ENCODE measurements at places on chromosomes 3 and 15.

DNA sequence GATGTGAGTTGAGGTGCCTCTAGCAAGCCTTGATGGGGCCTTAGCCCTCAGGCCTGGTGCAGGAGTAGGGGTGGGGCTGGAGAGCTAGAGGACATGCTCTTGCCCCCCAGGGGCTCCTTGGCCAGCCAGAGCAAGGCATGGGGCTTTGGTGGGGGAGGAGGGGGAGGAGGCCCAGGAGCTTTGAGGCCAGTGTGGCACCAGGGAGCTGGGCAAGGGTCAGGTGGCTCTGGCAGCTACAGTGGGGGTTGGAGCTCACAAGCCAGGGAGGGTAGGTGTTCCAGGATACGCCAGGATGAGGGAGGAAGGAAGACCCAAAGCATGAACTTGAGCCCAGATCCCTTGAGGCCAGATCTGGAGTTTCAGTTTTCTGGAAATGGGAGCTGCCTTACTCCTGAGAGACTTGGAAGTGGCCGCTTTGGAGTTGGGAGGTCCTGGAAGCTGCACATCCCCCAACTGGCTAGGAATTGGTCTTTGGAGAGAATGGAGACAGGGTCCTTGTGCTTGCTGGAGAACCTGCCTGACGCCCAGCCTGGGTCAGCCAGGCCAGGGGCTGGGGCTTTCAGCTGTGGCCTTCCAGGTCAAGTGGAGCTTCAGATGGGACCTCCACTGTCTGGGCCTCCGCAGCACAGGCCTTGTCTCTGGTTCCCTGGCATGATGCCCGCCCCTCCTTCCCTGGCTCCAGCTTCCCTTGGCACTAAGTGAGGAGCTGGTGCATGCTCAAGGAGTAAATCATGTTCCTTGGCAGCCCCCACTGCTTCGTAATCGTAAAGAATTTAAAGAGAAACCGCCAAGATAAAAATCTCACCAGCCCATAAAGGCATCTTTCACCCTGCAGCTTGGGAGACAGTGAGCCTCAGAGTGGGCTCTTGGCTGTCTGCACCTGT, 8.7 kb downstream of the SEMA3F start:
- H3K4me3 ChIP-seq, result no peak overlapping the region
- H3K36me3 ChIP-seq, result peaks cover 9% of the 10 kb centered on the region
- no peaks in the 10 kb centered on the region for H3K27me3 ChIP-seq
- H3K4me1 ChIP-seq, result peaks cover 64% of the 10 kb centered on the region
- DNase-seq, result peak; percentile 94
- H3K27ac ChIP-seq, result peak overlapping the region; percentile 69

DNA sequence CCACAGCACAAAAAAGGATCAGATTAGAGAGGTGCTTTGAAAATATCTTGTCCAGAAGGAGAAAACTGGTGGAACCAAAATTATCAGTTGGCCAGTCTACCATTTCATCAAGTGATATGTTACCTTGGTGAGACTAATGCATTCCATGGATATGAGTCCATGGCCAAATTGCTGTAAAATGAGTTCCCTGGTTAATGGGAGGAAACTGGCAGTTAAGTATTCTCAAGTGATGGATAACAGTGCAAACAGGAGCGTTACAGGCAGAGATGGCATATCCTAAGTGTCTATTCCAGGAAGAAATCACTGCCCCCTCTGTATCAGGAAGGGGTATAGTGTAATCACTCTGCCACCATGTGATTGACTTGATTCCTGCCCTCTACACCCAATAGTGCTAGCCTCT, 34.0 kb downstream of the MYRIP start:
- no peak overlapping the region for H3K27ac ChIP-seq
- DNase-seq, result no peak
- H3K4me1 ChIP-seq, result no peaks in the 10 kb centered on the region
- H3K36me3 ChIP-seq, result no peaks in the 10 kb centered on the region
- no peak overlapping the region for H3K4me3 ChIP-seq
- H3K27me3 ChIP-seq, result no peaks in the 10 kb centered on the region

DNA sequence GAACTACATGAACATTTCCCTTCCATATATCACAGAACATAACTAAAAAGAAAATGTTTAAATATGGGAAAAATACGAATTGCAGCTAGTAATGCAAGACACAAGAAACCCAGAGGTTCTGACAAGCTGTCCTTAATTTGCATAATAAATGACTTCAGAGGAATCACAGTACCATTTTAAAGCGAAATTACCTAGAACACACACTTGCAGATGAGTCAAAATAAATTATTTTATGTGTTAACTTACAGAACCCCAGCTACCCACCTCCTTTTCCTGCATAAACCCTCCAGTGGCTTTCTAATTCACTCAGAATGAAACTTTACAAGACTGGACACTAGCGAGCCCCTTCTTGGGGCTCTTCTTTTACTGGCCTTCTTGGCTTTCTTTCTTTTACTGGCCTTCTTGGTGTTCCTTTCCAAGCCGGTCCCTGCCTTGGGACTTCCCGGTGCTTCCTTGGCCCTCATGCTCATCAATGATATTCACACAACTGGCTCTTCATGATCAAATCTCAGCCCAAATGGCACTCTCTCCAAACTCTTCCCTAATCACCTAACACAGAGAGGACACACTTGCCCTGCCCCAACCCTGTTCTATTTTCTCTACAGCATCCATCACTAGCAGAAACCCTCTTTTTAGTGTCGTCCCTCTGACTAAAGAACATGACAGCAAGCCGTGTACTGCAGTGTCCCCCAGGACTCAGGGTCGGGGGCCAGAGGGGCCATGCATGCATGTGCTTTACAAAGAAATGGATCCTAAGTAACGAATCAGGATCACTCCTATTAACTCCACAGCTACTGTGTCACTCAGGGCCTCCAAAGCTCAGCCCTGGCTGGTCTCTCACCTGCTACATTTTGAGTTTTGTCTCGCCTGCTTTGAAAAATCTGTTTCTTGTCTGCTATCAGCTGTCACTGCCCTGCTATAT, 4.8 kb downstream of the CHSY1 start:
- H3K4me1 ChIP-seq, result peaks cover 64% of the 10 kb centered on the region
- peak overlapping the region; percentile 5 for H3K4me3 ChIP-seq
- DNase-seq, result no peak

GRCh38 chr3:99931059-99931458, 113.4 kb downstream of the CMSS1 start:
- H3K4me1 ChIP-seq, result peaks cover 36% of the 10 kb centered on the region
- no peak for DNase-seq
- peaks cover 12% of the 10 kb centered on the region for H3K36me3 ChIP-seq
- H3K27me3 ChIP-seq, result no peaks in the 10 kb centered on the region

DNA sequence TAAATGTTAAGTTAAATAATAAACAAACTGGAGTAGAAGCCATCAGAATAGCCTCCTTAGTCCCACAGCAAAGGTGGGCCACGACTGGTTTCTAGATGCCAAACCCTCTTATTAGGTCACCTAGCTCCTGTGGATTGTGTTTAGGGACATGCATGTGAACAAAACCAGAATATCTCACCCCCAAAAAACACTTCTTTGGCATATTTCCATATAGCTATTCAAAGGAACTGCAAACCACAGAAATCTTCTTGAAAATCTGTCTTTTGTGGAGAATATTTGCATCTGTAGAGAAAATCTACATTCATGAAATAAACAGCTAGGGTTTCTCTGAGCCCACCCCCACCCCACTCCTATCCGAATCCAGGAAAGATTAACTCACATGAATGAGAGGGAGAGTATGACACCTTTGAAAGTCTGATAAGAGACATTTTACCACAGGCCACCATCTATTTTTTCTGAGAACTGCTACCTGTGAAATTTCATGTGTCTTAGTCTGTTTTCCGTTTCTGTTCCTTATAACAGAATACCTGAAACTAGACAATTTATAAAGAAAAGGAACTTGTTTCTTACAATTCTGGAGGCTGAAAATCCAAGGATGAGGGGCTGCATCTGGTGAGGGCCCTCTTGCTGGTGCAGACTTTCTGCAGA, 159.4 kb downstream of the NEK10 start:
- no peaks in the 10 kb centered on the region for H3K4me1 ChIP-seq
- H3K4me3 ChIP-seq, result no peak overlapping the region
- no peak overlapping the region for H3K27ac ChIP-seq
- no peaks in the 10 kb centered on the region for H3K27me3 ChIP-seq
- H3K36me3 ChIP-seq, result peaks cover 5% of the 10 kb centered on the region

DNA sequence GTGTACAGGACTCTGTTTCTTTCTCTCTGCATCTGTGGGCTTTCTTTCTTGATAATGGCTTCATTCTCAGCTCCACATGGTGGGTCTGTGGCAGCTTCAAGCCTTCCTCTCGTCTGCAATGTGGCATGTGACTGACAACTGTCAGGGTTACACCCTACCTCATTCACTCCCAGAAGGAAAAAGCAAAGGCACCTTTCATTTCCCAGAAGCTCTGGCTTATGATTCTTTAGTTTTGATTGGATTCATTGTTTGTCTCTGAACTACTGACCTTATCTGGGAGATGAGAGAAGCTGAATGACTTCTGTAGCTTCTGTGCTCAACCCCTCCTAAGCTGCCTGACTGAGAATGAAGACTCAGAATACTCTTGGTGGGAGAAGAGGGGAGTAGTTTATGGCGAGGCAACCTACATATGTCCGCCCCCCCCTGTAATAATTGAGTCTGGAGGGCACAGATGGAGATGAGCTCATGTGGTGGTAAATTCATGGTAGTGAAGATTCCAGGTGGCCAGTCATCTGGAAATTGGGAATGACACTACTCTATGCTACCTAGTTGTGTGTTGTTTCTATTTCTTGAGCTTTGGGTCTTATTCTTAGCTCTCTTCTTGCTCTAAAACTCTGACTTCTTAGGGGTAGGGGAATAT, 38.4 kb downstream of the KCNAB1 start:
- no peaks in the 10 kb centered on the region for H3K27me3 ChIP-seq
- no peaks in the 10 kb centered on the region for H3K36me3 ChIP-seq
- DNase-seq, result no peak
- no peaks in the 10 kb centered on the region for H3K4me1 ChIP-seq

- no peak overlapping the region for H3K4me3 ChIP-seq
- H3K27ac ChIP-seq, result no peak overlapping the region
- DNase-seq, result peak; percentile 4
- H3K36me3 ChIP-seq, result no peaks in the 10 kb centered on the region
- peaks cover 17% of the 10 kb centered on the region for H3K4me1 ChIP-seq
- H3K27me3 ChIP-seq, result no peaks in the 10 kb centered on the region
Measured at GRCh38 chr3:52085681-52086282, 29.4 kb upstream of the DUSP7 start.

DNA sequence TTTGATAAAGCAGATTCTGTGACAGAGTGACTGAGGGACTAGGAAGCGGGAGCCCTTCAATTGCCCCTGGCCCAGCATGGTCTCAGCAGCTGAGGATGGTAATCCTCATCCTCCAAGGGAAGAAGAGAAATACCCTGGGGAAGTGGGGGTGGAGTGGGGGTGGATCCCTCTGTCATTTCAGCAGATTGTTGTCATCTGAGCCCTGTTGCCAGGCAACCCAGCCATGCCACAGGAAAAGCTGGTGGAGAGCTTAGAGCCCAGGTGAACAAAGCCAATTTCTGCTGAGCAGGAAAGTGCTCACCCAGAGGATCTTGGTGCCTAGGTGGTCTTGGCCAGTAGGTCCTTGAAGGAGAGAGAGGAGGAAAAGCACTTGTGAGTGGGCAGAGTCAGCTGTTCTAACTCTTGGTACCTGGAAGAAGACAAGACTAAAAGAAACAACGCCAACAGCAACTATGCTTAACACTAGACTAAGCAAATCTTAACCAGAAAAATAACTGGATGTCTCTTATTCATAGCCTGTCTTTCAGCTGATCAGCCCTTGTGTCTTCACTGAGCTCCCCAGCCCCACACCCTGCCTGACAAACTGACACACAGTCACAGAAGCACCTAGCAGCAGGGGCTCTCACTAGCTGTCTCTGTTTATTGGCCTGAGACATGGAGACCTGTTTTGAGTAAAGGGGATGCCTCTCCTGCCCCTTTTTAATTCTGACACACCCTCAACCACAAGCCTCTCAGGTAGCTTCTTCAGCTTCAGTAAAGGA, 40.1 kb upstream of the DCLK3 start:
- no peak for DNase-seq
- H3K4me1 ChIP-seq, result no peaks in the 10 kb centered on the region
- H3K27ac ChIP-seq, result no peak overlapping the region
- H3K27me3 ChIP-seq, result no peaks in the 10 kb centered on the region
- no peaks in the 10 kb centered on the region for H3K36me3 ChIP-seq

Data from psoas muscle (tissue), 8 donors.